ENCODE measurements at places on chromosomes 16 and 17.

GRCh38 chr16:2836646-2837508, 6.8 kb downstream of the ZG16B start:
- no peak for DNase-seq

GRCh38 chr17:38926293-38927070, 1.1 kb downstream of the LASP1NB start:
- DNase-seq: no peak

DNA sequence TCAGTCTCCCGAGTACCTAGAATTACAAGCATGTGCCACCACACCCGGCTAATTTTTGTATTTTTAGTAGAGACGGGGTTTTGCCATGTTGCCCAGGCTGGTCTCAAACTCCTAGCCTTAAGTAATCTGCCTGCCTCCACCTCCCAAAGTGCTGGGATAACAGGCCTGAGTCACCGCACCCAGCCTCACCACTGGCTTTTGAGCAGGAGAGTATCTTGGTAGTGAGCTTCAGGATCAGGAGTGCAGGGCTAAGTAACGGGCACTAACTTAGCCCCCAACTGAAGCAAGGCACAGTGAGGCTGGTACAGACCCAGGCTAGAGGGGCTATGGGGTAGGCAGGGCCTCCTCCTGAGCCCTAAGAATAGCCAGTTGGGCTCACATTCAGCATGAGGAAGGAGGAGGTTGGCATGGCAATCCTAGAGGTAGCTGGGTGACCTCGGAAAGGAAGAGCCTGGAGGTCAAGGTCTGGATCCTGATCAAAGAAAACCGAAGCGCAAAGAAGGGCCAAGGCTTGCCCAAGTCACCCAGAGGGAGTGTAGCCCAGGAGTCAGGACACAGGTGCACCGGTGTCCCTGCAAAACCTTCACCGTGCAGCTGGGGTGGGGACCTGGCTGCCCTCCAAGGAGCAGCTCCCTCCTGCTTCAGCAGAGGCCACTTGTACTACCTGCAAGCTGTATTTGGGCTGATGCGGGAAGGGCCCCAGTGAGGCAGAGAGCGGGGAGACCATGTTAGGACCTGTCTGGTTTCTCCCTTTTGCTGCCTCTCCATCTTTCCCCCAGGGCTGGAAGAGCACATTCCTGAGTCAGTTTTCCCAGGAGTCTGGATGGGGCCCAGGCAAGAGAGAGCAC, 1.3 kb upstream of the ADGRG5 start:
- no peak for DNase-seq

DNA sequence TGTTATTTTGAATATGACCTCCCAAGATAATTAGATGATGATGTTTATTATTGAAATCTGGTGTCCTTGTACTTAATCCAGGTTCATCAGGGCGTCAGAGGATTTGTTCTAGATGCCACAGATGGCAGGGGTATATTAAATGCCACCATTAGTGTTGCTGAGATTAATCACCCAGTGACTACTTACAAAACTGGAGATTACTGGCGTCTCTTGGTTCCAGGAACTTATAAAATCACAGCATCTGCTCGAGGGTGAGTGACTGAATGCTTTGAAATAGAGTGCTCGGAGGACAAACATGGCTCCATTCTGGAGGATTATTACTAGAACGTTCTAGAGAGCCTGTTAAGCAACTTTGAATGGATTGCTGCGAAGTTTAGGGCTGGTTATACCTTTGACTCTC, 33.5 kb upstream of the GOSR1 start:
- DNase-seq: no peak

DNA sequence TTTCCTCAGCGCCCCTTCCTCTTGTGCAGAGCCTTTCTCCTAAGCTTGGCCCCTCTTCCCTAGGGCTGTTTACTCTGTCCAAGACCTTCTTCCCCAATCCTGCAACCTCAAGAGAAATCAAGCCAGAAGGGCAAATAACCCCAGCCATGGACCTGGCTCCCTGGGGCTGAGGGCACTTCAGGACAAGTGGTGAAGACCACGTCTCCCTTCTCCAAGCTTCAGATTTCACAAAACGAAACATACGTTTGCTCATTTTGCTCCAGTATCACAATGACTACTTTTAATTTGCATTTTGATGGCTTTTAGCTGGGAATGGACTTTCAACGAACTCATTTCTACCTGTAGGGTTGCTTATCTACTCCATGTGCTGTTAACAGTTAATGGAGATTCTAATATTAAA, 139.8 kb upstream of the CACNG5 start:
- no peak for DNase-seq

DNA sequence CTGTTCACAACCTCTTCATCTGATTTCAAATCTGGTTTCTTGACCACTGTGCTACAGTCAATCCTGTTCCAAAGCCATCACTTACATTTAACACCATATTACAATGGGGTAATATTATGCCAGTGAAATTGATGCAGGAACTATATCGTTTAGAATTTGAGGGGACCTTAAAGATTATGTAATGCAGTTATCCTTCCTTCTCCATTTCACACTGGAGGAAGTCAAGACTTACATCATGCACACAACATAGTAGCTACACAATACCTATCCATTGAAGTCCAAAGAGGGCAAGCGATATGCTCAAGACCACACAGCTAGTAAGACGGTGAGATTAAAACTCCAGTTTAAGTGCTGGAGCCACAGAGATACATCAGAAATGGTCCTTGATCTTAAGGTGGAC, 16.8 kb downstream of the NOG start:
- no peak for DNase-seq

- no peak for DNase-seq
These were observed 12.5 kb downstream of the SLC43A2 start for GRCh38 chr17:1616101-1616500.

DNA sequence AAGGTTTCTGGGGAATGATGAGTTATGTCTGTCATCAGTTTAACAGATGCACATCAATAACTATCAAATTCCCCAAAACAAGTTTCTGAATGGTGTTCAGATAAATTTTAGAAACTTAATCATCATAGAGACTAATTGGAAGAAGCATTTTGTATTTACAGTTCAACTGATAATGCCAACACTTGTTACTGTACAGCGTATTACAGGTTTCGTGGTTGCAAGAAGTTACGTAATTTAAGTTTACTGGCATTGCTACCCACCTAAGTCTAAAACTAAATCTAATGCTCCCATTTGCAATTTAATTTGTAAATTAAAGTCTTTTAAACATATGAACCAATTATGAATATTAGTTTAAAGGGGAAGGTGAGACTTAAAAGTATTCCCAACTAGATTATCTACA, 3.0 kb downstream of the SRSF1 start:
- DNase-seq: no peak

DNA sequence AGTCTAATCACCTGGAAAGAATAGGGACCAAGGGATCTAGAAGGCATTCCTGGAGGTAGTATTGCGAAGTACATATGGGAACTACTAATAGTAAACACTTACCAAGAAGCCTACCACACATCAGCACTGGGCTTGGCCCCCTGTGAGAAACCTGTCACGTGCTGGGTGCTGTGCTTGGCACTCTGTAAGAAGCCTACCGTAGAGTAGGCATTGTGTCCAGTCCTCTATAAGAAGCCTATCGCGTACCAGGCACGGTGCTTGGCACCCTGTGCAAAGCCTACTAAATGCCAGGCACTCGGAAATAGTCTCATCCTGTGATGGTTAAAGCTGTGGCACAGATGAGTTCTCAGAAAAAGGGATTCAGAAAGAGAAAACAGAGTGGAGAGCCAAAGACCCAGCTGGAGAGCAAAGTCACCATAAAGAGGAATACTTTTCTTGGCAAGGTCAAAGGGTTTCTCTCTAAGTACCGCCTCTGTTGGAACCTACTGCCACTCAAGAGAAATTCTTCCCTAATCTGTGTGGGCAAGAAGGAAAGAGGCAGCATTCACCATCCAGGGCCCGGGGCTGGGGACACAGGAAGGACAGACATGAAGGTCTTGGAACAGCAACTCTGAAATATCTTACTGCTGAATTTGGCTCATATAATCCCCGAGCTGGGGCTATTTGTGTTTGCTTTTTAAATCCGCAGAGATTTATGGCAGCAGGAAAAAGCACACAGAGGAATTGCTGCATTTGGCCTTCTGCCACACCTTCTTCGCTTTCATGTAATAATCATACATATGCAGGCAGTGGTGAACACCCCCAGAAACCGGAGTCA, 81.8 kb downstream of the VAT1L start:
- DNase-seq: no peak

DNA sequence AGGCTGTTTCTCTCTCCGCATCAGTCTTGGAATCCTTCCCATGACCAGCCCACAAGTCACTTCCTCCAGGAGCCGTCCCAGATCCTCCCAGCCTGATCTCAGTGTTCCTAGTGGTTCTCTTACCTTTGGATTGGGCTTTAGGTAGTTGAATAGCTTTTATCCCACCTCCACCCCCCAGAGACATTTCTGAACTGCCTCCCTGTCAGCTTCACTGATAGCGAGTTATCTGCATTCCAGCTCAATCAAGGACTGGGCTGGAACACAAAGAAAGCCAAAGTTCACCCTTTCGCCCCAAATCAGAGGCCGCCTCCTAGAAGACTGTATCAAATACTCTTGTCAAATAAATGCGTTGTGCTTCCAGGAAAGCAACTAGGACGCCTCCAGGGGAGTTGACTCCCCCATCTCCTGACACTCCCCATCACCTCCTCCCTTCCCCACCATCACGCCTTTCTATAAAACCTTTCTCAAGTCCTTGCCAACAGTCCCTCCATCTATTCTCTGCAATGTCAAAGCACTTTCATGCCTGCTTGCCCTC, 72.7 kb downstream of the TMEM132E start:
- no peak for DNase-seq

DNA sequence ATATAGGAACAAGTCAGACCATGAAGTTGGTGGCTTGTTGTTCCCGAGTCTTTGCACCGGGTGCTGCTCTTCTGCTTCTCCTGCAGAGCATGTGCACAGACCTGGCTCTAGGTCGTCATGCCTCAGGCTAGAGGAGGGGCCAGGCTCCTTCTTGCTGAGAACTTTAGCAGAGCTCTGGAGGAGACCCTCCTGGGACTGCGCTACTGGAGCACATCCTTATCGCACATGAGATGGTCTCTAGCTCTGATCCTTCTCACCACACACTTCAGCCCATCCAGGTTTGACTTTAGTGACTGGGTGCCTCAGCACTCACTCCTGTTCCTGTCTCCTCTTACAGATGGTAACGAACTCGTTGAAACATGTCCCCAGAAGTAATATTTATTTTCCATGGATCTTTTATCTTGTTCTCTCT, 14.9 kb downstream of the FOXK2 start:
- no peak for DNase-seq

DNA sequence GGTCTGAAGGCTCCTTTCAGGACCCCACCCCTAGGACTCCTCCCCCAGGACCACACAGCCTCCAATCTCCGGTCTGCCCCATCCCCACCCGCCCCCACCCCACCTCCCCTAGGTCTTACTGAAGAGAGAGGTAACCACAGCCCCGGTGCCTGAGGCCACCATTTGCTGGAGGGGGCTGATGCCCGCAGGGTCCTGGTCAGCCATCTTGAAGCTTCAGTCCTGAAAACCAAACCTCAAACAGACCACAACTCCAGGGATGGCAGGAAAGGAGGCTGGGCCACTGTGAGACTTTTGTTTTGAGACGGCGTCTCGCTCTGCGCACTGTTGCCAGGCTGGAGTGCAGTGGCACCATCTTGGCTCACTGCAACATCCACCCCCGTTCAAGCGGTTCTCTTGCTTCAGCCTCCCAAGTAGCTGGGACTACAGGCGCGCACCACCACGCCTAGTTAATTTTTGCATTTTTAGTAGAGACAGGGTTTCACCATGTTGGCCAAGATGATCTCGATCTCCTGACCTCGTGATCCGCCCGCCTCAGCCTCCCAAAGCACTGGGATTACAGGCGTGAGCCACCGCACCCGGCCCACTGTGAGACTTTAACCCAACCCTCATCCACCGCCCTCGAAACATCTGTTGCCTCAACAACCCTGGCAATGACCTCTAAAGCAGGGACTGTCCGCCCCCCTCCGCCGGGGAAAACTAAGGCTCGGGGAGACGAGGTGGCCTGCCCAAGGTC, 1.1 kb downstream of the SLC25A39 start:
- no peak for DNase-seq

- DNase-seq: peak; percentile 62
These were observed 7.6 kb downstream of the CCDC102A start for GRCh38 chr16:57528499-57529390.

GRCh38 chr16:6682142-6682811, 650.4 kb upstream of the RBFOX1 start:
- DNase-seq: no peak

DNA sequence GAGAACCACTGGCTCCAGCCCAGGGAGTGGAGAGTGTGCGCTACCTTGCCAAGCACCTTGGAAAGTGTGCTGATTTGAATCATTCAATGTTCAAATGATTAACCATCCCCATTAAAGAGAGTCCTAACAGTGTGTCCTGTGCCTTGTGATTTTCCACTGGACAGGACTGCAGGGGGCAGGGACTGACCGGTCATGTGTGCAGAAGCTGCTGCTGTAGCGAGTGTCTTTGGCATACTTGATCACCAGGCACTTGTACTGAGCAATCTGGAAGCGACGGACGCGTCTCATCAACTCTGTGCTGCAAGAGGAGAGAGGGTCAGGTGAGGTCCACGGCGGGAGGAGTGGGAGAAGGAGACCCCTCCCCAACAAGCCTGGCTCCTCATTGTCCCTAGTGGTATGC, 2.0 kb downstream of the TK1 start:
- no peak for DNase-seq

DNA sequence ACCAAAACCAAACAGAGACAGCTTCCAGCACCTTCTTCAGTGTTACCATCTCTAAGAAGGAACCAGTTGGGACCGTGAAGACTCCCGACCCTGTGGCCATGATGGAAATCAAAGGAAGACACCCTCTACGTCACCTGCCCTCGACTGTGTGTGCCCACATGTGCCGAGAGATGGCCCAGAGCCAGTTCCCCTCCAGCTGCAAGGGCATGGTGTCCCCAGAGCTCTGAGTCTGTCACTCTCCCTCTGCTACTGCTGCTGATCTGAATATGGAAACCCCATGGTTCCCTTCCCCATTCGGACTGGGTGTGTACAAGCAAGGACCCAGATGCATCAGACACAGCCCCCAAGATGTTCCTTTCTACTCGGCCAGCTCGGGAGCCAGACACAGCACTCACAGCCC, 76.4 kb downstream of the SOCS1 start:
- no peak for DNase-seq

DNA sequence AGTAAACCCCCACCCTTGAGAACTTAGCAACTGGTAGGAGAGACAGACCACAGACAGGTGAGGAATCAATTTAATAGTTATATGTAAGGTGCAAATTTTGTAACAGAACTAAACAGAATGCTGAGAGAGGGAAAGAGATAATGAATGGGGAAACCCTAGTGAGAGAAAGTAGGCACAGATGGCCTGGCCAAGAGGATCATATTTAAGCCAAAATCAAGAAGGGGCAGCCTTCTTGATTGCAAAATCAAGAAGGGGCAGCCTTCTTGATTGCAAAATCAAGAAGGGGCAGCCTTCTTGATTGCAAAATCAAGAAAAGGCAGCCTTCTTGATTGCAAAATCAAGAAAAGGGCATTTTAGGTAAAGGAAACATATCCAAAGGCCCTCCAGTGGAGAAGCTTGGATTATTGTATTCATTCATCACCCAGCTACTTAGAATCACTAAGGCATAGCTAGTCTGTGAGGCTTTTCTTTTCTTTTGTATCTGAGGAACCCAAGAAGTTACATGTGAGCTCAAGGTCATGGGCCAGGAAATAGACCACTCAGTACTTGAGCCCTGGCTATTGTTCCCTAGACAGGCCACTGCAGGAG, 190.6 kb downstream of the CYLD start:
- DNase-seq: no peak

All from activated effector memory CD4-positive, alpha-beta T cell treated with anti-CD3 and anti-CD28 coated beads, Interleukin-2, amount 50 U/mL, for 16 hours (primary cell).